ENCODE measurements at places on chromosomes 7 and 10.
A peak's percentile ranks its signal among the peaks of the same experiment; 100 is the strongest.

DNA sequence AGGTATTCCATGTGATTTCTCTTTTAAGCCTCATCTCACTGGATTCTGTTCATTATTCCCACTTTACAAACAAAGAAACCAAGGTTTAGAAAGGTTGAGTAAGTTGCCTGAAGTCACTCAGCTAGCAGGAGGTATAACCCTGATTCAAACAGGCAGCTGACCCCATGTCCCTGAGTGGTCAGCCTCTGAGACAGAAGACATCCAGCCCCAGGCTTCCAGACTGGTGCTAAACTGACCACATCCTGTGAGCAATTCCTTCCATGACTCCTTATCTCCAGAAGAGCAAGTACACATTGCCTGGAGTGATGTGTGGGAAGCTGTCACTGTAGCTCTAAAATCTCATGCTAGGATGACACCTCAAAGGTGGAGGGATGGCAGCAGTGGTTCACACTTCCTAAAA, 3.7 kb downstream of the PLPP4 start:
- DNase-seq, result no peak

- no peak for DNase-seq
Measured at GRCh38 chr10:102396317-102396650, 779 bp downstream of the NFKB2 start.

DNA sequence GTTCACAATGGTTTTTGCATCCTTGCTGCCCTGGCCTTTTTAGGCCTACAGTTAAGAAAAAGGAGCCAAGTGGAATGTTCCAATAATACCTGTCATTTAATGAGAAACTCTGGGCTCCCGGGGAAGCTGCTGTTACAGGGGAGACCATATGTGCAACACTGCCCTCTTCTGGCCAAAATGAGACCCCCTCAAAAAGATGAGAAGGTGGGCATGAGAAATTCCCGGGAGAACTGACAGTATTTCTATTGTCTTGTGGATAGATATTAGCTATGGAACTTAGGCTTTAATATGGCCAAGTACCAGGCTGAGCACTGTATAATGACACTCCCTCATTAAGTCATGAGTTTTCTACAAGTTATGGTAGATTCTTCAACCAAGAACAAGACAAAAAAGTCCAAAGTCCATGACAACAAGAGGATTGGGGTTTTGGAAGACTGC, 99.4 kb downstream of the CCDC3 start:
- DNase-seq, result no peak

- no peak for DNase-seq
Measured at GRCh38 chr10:78964952-78965633, 103.7 kb upstream of the ZMIZ1 start.

GRCh38 chr10:93198401-93199131, 124.9 kb downstream of the CYP26A1 start:
- DNase-seq, result no peak

GRCh38 chr10:115095758-115096157, 2.6 kb downstream of the ATRNL1 start:
- no peak for DNase-seq

DNA sequence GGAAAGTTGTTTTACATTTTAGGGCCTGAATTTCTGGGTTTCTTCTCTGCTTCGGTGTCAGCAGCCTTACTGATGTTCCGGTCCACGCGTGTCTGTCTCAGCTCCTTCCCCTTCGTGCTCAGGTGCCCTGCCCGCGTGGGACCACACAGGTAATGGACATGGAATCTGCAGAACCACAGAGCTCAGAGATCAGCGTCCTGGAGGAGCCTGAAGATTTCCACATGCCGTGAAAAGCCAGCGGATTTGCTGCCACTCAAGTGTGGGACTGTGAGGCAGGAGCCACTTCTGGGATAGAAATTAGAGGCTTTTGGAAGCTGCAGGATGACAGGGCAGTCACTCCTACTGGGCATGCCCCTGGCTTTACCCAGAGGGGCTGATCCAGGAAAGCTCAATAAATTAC, 666.1 kb upstream of the FOXK1 start:
- DNase-seq, result no peak

DNA sequence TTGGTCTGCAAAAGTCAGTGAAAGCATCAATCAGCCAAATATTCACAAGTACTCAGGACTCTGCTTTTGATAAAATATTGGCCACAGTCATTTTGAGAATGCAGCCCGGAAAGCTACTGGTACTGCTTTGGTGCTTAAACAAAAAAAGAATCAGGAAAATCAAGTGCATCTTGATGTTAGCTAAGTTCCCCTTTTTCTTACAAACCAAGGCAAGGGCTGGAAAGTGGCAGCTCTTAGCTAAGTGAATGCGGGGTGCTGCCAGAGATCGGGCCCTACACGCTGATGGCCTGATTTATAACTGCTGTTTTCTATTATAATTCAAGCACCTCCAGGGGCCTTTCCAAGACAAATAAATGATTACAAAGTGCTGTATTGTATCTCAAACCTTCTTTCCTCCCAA, 136.8 kb upstream of the MGMT start:
- DNase-seq, result no peak

GRCh38 chr10:90775351-90776028, 82.3 kb downstream of the HTR7 start:
- no peak for DNase-seq

DNA sequence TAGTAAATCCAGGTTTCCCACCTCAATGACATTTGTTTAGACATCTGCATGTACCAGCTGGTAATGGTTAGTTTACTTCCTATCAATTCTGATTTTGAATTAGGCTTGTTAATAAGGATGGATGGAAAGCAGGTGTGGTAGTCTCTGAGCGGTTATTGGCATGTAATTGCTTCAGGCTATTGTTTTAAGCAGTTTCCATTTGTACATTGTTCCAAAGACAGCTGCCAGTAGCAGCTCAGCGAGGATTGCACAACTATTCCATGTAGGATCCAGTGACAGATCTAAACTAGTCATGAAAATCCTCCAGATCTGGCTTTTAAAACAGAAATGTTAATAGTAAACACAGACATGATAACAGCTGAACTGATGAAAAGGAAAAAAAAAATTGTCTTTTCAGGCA, 436.0 kb upstream of the ADARB2 start:
- no peak for DNase-seq

DNA sequence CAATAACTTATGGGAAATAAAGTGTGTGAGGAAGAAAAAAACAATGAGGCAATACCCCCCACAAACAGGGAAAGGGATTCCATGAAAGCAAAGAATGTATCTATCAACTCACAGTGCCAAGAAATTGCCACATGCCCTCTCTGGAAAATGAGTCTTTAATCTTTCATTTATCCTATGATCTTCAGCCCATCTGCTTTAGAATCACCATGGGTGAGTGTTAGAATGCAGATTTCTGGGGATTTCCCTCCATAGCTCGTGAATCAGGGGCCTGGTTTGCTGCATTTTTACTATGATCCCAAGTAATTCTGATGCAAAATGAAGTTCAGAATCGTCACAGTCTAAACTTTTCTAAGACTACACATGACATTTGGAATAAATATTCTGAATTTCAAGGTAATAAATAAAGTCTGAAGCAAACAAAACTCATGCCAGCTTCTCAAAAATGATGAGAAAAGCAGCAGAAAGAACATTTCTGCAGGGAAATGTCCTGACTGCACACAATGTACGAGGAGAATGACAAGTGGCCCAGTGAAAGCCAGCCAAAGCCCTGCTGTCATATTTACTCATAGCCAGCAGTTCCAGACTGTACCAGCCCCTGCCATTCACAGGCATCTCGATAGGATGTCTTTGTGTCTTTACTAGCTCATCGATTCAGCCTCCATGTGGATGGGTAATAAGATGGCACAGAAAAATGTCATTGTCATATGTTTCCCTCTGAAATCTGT, 167.1 kb downstream of the ELMO1 start:
- no peak for DNase-seq

DNA sequence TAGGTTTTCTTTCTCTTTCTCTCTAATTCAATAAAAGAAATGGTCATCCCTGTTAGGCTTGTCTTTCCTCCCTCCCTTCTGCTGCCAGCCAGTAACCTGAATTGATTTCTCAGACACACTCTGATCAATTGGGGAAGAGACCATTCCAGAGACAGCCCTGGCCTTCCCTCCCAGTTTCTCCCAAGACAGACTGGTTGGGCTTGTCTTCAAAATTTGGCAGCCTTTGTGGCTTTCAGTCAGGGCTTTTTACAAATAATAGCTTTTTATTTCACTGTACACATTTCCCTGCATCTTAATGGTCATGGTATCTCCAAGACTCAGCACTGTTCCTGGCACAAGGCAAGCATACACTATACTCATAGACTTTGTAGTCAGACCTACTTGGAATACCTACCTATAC, 33.9 kb downstream of the BCAP29 start:
- DNase-seq, result no peak

DNA sequence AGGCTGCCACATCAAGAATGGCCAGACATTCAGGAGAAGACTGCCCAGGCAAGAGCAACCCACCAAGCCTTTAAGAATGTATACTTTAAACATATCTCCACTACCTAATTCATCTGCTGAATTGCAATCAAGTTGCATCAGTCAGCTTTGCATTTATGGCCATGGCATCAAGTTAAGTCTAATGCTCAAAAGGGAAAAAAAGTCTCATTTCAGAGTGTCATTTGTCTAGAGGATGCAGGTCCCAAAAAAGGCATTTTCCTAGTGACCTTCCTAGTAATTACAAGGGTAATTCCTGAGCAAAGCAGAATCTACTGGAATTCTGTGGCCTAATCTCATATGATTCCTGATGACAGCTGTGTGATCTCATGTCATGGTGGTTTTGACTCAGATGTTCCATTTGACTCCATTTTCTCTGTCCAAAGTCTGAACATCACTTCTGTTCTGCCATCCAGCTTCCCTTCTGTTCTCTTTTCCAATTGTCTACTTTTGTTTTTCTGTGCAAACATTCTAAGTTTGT, 7.3 kb upstream of the CABCOCO1 start:
- DNase-seq, result no peak

DNA sequence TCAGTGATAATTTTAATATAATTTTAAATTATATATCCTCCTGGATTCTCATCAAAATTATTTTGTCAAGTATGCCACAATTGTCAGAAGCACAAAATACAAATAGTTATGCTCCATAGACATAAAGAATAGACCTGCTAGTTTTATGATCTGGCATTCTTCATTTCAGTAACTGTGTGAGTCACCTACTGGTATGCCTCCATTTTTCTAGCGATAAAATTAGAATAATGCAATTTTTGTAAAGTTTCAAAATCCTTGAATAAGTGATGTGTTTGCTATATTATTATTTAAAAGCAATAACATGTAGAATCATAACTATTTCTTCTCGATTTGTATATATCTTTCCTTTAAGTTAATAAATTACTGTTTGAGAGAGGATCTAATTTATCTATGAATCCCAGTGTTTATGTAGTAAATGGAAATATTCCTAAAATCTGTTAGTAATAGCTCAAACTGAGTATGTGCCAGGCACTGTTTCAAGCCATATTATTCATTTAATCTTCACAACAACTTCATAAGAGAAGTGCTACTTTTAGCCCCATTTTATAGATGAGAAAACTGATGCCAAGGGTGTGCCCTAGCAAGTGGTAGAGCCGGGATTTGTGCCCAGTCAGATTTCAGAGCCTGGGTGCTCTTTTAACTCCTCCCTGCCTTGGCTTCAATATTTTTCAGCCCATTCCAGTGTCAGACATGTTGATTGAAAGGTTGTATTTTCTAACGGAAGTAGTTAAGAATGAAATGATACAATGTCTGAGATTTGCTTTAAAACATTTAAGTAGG, 38.4 kb downstream of the NET1 start:
- DNase-seq, result no peak

DNA sequence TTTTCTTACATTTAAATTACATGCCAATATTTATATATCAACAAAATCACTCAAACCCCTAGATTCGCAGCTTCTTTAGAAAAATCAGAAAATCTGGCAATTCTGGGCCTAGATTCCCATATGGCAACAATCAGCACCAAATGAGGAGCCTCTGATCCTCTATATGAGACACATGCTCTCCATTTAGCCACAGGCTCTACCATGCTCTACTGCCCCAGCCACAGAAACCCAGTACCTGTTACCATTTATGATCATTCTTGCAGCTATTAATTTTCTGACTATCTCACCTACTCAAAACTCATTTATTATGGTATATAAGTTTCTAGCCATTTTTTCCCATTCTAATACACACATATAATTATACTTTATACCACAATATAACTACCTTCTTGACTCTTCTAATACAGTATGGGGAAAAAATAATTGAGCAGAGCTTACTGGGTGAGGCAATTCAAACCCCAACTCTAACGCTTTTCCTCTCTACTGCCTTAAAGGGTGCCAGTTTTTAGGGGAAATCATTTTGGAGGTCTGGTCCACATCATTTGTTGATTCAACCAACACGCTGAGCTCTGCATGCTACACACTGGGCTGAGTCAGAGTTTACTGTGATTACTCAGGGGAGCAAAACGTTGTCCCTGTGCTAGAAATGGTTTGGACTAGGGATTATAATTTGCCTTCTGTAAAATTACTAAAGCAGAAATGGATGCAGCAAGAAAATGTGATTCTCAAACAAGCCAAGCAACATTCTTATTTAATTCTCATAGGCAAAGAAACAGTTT, 11.6 kb downstream of the PDLIM1 start:
- DNase-seq, result no peak

- DNase-seq, result peak; percentile 7
Measured at GRCh38 chr7:43906331-43907010, at the start of gene URGCP. Gene URGCP, minus strand, starts transcription at chr7:43906596. Its CDS starts 21 bp downstream, at chr7:43906575.

DNA sequence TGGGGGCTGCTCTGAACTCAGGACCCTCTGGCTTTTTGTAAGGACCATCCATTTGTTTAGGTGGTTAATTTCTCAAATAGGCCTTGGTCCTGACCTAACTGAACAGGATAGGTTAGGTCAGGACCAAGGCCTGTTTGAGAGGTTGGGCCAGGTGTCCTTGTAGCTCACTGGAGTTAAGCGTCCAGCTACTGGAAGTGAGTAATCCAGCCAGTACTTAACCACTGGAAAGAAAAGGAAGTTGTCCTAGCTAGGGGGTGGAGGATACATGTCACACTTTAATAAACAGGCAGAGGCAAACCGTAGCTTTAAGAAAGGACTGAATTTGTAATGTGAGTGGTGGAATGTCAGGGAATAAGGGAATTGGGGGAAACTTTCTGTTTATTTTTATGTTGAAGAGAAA, 96.0 kb downstream of the GPR85 start:
- DNase-seq, result no peak

DNA sequence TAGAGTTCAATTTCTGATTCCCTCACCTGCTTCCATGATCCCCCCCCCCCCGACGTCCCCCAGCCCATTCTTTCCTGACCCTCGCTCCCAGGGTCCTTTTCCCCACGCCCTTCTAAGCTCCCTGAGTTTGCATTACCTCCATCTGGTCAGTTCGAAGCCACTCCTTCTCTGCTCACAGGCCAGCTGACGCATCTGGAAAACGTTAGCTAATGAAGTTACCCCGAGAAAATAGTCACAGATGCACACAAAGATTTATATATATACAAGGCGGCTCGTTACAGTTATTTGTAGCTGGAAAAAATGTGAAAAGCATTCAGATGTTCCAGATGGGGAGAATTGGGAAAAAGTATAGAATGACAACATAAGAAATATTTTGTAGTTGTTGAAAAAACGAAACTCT, 630.0 kb upstream of the FOXK1 start:
- no peak for DNase-seq

DNA sequence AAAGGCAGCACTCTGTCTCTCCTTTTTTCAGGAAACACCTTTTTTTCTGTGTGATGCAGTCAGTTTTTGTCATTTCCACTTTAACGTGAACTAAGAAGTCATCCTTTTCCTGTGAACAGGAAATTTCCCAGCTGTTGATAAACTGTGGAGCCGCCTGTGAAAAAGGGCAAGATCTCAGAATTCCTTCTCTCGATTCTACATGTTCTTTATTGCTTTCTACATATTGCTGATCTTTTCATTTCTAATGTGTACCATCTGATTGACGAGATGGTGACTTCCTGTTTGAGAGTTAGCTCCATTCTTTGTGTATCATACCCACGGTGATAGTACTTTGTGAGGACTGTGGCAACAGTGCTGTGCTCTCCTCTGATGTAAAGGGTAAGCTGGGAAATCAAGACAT, 50.4 kb downstream of the ADD3 start:
- DNase-seq, result no peak
